ENCODE measurements at places on chromosomes 6 and 20.

- DNase-seq, result no peak
These were observed 185.3 kb downstream of the PKHD1 start for GRCh38 chr6:51901766-51902764.

- no peak for DNase-seq
These were observed 23.6 kb downstream of the PRR18 start for GRCh38 chr6:166284640-166285039.

DNA sequence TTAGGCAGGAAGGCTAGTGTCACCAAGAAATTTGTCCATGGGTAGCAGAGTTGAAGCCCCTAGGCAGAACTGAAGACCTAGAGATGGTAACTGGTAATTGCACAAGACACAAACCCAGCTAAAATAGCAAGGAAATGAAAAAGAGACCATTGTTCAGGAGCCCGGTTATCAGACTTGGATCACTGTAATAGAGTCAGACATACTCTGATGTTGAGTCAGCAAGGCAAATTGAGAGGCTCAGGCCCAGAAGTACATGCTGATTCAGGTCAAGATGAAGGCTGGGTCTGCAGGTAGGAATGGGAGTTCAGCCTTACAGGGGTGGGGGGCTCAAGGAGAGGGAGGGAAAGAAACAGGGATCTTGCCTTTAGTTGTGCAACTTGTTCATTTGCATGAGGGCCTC is 6.5 kb upstream of the TMEM242 start:
- DNase-seq, result no peak

- no peak for DNase-seq
These were observed 695.3 kb downstream of the MAFB start for GRCh38 chr20:39993742-39994141.

DNA sequence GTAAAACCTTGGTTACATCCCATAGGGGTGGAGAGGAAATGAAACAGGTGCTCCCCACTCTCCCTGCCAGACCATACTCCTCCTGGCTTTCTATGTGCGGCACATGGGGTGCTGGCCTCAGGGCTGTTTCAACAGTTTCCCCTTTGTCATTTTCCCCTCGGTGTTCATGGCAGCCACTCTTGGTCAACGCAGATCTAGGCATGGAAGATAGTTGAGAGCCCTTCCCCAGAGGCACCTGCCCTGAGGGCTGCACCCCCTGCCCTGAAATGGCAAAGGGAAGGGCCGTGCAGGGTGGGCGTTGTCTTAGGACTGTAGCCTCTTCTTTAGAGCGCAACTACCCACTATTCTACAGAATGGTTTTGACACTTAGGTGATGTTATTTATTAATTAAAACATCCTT is 4.4 kb downstream of the CST1 start:
- no peak for DNase-seq

- no peak for DNase-seq
These were observed 131.9 kb upstream of the BTN3A2 start for GRCh38 chr6:26232940-26233648.

DNA sequence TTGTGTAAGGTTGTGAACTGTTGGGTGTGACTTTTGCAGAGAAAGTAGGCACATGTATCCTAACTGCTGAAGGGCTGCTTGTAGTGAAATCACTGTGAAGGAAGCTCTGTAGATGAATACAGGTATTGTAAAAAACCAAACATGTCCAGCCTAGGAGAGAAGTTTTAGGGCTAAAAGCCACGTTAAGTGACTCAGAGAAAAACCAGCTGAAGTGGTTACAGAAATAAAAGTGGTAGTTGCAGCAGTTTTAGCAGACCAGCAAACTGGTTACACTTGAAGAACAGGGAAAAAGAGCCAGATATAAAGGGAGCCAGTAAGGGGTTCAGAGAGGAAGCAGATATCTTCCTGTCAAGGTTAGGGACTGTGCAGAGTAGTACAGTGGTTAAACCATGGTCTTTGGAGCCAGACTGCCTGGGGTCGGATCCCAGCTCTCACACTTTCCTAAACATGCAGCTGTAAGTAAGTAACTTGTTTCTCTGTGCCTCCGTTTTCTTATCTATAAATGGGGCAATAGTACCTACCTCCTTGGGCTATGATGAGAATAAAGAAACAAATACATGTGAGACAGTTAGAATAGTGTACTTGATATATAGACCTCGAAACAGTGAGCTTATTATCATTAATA is 33.8 kb upstream of the RNF8 start:
- no peak for DNase-seq

DNA sequence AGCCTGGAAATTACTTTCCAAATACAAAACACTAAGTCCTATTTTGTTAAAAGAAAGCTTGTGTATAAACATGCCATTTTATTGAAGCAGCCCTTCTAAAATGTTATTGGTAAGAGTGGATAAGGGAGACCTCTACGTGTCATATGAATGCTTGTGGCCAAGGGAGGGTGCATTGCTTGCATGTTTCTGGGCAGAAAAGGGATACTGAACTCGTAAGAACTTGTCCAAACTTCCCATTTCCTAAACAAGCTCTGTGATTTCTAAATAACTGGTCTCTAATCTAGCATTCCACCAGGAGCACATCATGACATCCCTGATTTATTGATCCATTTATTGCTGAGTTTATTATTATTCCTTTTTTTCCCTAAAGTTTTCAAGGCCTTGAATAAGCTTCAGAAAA is 474.1 kb downstream of the CD109 start:
- DNase-seq, result no peak

- no peak for DNase-seq
These were observed 225.9 kb downstream of the TMEM242 start for GRCh38 chr6:157097255-157097955.

- no peak for DNase-seq
These were observed 2.4 kb downstream of the SOX18 start for GRCh38 chr20:64047046-64047389.

GRCh38 chr6:1065986-1066385 is 245.9 kb upstream of the FOXQ1 start:
- no peak for DNase-seq

Measured in iPS DF 19.7 (cell line).